ENCODE measurements at places on chromosomes 4 and X.
A peak's percentile ranks its signal among the peaks of the same experiment; 100 is the strongest.

DNA sequence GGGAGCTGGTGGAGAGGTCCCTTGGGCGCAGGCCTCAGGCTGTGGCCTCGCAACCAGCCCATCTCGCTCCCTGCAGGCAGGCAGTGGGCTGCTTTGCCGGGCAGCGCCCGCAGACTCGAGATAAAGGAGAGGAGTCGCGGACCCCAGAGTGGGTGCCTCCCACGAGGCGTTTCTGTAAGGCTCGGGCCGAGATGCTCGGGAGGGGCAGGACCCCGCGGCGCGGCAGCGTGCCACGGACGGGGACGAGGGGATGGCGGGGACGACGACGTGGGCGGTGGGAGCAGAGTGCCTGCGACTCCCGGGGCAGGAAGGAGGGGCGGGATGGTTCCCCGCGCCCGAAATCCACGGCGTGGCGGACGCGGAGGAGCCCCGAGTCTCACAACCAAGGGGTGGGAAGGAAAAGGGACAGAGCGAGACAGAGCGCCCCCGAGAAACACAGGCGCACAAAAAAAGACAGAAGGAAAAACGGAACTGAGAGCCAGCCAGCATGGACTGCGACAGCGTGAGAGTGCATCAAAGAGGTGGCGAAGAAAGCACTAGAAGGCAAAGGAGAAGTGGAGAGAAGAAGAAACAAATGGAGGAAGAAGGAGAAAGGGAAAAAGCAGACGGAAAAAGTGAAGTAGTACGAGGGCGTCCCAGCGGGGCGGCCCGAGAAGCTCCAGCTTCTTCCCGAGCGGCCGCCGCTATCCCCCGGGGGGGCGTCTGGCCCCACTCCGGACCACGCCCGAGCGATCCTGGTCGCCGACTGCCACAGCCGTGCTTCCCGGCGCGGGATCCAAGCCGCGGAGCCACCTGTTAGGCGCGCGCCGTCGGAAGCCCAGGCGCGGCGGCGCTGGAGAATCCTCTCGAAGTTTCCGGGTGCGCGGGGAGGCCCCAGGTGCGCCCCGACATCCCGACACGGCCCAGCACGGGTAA lies 1.5 kb downstream of the BEND4 start:
- no peak for DNase-seq

- DNase-seq = no peak
These were observed 147.3 kb downstream of the GRIA3 start for GRCh38 chrX:123331349-123331748.

- no peak for DNase-seq
These were observed 127.8 kb upstream of the ANXA3 start for GRCh38 chr4:78423790-78424189.

- DNase-seq = no peak
These were observed 48.1 kb downstream of the NRK start for GRCh38 chrX:105870445-105870844.

GRCh38 chrX:38717871-38718270 lies 83.4 kb upstream of the MID1IP1 start:
- no peak for DNase-seq

- DNase-seq = no peak
These were observed 840 bp upstream of the CLCN3 start for GRCh38 chr4:169619518-169619957.

- no peak for DNase-seq
These were observed 53.6 kb downstream of the FIP1L1 start for GRCh38 chr4:53431052-53431451.

- DNase-seq = peak; percentile 55
These were observed 8.8 kb downstream of the PPM1K start for GRCh38 chr4:88275516-88275915.

GRCh38 chr4:85127653-85128052 lies 161.2 kb upstream of the WDFY3 start:
- no peak for DNase-seq

DNA sequence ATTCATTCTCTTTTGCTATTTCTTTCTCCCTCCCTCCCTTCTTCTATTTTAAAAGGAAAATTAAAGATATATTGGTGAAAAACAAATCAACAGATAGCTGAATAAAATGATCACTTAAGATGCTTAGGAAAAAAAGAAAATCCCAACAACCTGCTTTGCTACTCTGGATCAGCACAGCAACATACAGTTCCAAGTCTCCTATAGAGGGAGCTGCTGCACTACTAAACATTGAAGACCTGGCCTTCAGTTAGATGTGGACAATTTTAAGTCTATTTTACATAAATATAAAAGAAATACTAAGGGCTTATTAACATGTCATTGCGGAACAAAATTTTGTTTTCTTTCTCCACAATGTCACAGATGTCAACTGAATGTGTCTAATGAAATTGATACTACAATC lies 226.4 kb downstream of the MAGEB5 start:
- DNase-seq = no peak

DNA sequence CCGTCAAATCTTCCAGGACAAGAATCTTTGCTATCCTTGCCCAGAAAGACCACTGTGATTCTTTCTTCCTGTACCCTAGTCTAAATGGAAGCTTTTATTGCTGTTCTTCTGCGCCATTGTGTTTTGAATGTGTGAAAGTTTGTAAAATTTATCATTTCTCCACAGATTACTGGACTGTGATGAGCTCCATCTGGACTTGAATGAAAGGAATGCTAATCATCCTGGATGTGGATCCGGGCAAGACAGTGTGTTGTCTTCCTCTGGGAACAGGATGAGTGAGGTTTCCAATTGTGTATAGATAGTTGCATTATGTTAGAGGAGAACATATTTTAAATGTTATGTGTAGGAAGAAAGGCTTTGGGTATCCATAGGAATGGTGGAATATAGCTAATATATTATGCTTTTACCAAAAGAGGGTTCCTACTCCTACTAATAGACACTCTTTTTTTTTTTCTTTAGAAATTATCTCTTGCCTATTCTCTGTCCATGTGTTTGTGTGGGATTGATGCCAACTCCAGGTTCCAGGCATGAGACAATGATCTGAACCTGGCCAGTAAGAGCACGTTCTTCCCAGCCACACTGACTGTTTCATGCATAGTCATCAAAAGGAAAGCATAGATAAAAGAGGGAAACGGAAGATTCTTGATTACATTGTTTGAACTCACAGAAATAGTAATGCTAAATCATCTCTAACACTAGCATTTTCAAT lies 803.6 kb upstream of the ADGRL3 start:
- DNase-seq = no peak

- DNase-seq = no peak
These were observed 33.0 kb downstream of the GRIA3 start for GRCh38 chrX:123217077-123217476.

DNA sequence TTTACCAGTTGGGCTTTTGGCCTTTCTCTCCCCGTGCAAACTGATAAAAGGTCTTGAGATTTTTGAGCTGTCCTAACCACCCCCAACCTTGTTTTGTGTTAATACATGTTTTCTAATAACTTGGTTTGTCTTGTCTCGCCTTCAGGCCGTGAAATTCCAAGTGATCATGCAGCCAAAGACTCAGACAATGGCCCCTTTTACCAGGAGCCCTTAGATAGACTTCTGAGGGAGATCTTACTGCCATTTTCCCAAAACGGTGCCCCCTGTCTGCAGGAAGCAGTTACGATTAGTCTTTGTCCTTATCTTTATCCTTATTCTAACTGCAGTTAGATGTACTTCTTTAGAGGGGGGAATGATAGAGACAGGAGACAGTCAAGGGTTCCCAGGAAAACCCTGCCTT lies 245.3 kb upstream of the HDX start:
- no peak for DNase-seq

DNA sequence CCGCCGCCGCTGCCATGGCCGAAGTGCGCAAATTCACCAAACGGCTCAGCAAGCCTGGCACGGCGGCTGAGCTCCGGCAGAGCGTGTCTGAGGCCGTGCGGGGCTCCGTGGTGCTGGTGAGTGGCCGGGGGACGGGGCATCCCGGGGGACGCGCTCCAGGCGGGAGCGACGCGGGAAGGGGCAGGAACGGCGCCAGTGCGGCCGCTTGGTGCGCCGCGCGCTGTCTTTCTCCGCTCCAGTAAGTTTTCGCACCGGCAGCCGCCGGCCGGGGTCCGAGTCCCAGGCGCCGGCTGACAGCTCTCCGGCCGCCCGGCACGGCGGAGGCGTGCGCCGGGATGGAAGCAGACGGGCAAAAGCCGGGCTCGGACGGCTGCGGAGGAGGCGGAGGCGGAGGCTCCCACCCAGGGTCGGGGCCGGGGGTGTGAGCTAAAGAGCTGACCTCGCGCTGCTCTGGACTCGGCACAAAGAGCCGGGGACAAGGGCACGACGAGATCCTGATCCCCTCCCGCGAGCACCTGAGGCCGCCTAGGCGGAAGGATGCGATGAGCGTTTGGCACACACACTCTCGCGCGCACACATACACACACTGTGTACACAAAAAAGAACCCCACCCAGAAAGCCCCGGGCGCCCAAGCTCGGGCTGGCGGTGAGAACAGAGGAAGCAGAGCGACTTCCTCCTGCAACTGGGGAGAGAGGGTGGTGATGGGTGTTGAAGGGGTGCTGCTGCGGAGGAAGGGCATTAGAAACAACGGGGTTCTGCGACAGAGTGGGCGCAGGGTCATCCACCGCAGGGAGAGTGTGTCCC lies 545 bp downstream of the DOCK11 start:
- DNase-seq = no peak

DNA sequence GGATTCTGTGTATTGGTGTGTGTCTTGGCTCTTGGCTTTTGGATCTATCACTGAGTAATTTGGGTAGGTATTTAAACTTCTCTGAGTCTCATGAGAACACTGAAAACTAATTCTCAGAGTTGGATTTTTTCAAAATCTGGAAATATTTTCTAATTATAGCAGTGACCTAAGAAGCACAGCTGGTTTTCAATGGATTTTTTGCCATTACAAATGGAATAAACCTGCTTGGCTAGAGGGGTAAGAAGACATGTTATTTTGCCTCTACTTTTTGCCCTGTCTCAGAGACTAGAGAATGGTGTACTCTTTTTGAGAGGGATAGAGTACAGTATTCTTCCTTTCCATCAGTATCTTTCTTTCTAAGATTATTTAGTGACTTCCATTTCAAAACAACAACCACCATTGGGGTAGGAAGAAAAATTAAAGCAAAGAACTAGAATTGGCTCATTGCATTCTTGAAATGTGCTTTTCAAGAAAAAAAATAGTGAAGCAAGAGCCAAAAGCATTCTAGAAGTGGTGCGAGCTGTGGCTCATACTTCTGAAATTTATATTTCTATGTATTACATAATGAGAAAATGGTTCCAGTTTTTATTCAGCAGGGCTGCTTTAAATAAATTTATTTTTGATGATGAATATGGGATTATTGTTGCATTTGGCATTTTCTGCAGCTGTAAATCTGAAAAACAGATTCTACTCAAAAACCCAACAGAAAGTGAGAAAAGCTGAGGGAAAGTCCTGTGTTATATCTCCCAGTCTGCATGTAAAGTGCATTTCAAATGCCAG lies 850.2 kb upstream of the SLIT2 start:
- no peak for DNase-seq

GRCh38 chrX:4550018-4550417 lies 836.6 kb upstream of the PRKX start:
- no peak for DNase-seq

GRCh38 chr4:27414887-27415731 lies 554.5 kb downstream of the STIM2 start:
- no peak for DNase-seq

- no peak for DNase-seq
These were observed 349.2 kb downstream of the ADGRL3 start for GRCh38 chr4:61549336-61549735.

GRCh38 chrX:15469613-15470012 lies 23.5 kb downstream of the PIR start:
- DNase-seq = no peak

DNA sequence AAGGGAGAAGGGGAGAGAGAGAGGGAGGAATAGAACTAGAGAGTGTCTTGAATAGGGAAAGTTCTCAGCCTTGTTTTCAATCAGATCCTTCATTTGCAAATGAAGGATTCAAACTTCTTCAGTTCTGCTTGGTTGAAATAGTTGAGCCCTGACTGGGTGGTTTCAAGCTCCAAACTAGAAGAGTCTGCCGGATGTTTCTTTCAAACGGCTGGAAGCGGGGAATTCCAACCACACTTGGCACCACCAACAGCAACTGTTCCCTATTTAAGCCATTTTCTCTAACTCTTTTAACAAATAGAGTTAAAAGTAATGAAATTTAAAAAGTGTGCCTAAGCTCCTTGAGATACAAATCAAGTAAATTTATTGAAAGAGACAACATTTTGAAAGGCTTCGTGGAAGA lies 67.5 kb upstream of the DDX60 start:
- no peak for DNase-seq

DNA sequence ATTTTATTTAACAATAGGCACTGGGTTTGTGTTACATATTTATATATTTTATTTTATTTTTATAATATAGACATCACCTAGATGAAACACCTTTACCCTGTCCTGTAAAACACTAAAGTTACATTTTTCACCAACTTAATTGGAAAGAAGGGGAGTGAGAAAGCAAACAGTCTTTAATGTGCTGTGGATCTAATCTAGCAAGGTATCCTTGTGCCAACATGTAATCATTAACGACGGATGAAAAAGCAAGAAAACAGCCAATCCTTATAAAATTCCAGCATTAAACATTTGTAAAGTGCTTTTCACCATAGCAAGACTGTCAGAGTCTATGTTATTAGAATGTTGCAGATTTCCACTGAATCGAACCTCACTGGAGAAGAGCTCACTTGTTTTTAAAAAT lies 92.7 kb downstream of the HHIP start:
- no peak for DNase-seq

- DNase-seq = no peak
These were observed 171.9 kb downstream of the NDST4 start for GRCh38 chr4:114941503-114941902.

DNA sequence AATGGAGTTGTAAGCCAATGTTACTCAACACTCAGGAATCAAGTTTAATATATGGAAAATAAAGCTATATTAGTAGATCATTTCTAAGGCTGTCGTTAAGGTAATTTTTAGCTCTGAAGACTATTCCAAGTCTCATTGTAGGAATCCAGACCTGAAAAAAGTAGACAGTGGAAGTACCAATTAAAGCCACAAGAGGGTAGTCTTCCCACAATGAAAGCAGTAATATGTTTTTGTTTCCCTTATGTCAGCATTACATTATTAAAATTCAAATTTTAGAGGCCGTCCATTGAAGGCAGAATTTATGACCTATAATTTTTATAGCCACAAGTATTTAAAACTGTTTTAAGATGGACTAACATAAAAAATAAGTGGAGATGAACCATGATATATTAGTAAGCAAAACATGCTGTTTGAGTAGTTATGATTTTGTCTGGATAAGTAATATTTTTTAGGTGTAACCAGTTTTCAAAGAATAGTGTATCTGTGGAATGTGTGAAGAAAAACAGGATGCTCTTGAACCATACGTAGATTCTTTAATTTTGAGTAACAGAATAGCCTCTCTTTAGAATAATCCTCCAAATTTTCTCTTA lies 372.6 kb upstream of the TECRL start:
- DNase-seq = no peak
